ENCODE measurements at places on chromosomes 5 and 9.

DNA sequence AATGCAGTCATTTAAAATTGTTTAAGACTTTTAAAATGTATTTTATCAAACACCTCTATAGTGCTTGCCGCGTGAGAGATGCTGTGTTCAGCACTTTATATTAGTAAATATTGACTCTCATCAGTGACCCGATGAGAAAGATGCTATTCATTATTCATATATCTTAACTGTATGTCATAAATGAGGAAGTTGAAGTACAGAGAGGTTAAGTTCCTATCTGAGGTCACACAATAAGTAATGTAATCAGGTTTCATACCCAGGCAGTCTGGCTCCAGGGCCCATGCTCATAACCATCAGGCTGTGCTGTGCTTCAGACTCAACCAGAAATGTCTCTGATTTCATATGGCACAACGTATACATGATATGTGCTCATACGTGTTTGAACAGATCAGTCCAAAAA is 119.0 kb downstream of the SV2C start:
- no peak for DNase-seq

- no peak for DNase-seq
These were observed 714.0 kb downstream of the SEMA5A start for GRCh38 chr5:8831854-8832253.

GRCh38 chr5:159915904-159916840 is at the start of gene ADRA1B:
Gene ADRA1B, plus strand, starts transcription at chr5:159916482. Its CDS starts 424 bp downstream, at chr5:159916906.
- DNase-seq, result peak; percentile 60

- no peak for DNase-seq
These were observed 512 bp downstream of the GRIN3A start for GRCh38 chr9:101737705-101738565.

DNA sequence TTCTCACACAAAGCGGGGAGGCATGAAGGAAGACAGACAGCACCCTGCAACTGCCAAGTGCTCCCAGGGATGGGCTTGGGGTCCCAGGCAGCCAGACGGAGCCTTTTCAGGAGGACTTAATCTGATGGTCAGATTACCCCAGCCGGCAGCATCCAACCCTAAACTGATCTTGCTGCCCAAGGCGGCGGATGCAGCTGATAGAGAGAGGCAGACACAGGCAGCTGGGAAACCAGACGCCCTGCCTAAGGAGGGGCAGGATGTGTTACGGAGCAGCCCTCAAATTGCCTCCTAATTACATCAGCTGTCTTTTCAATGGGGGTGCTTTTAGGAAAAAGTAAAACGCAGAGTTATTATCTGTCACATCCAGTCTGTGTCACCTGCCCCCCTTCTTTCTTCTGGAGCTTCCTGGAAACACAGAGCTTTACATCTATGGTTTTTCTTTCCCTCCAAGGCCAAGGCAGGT is 190.9 kb upstream of the PANK3 start:
- no peak for DNase-seq

Measured in adrenal gland (tissue), 19 donors.